Mononuclear cell (primary cell): ENCODE measurements at places on chromosomes 16 and 17. TPM values are rescaled to one million over a fixed set of nuclear protein-coding genes. Genes with fewer than 3 reads are reported as not detected.

The DYNC1LI2 gene
- 124 TPM for total RNA-seq

The ZNF668 gene
- total RNA-seq: 10.7 TPM

The KRTAP2-1 gene
- not detected for total RNA-seq

The JMJD8 gene
- total RNA-seq: 25.0 TPM

The OR2C1 gene
- not detected for total RNA-seq

The NLRC3 gene
- 25.1 TPM for total RNA-seq

The NEUROD2 gene
- under 0.01 TPM for total RNA-seq

The FOXO3B gene
- total RNA-seq: 6.9 TPM

The AURKB gene
- total RNA-seq: 1.5 TPM

The SDK2 gene
- 2.0 TPM for total RNA-seq

The ARHGAP44 gene
- not detected for total RNA-seq

The KRT33A gene
- total RNA-seq: not detected

The LITAFD gene
- total RNA-seq: not detected

The TCF25 gene
- total RNA-seq: 148 TPM

The TXNL4B gene
- 10.9 TPM for total RNA-seq

The SECTM1 gene
- 49.5 TPM for total RNA-seq

The TNFSF13 gene
- 44.9 TPM for total RNA-seq

The RAB37 gene
- total RNA-seq: 21.8 TPM

The TNFRSF13B gene
- total RNA-seq: 2.2 TPM

The ZNF624 gene
- total RNA-seq: 5.2 TPM

The CMTM2 gene
- 0.52 TPM for total RNA-seq

The EFCAB5 gene
- total RNA-seq: 0.52 TPM

The TNRC6A gene
- total RNA-seq: 61.5 TPM

The UNKL gene
- 18.4 TPM for total RNA-seq

The ACAP1 gene
- 107 TPM for total RNA-seq

The DPEP2 gene
- 17.2 TPM for total RNA-seq

The CTRL gene
- 6.3 TPM for total RNA-seq
